Esophagus mucosa (tissue), 1 donor: ENCODE measurements at places on chromosomes 4 and X. TPM values are rescaled to one million over a fixed set of nuclear protein-coding genes. Genes with fewer than 3 reads are reported as not detected.

NEIL3 gene
- 3.8 TPM for total RNA-seq

FRMD7 gene
- not detected for total RNA-seq

SPP1 gene
- total RNA-seq: 1.4 TPM

SLC7A11 gene
- 16.3 TPM for total RNA-seq

PRR32 gene
- not detected for total RNA-seq

EVC2 gene
- total RNA-seq: 1.8 TPM

GSPT2 gene
- total RNA-seq: 1.6 TPM

HS6ST2 gene
- 8.5 TPM for total RNA-seq

CLCN5 gene
- total RNA-seq: 5.8 TPM

F8A2 gene
- not detected for total RNA-seq

OTC gene
- total RNA-seq: not detected

RGN gene
- 0.20 TPM for total RNA-seq

DRD5 gene
- not detected for total RNA-seq

PPP1R2C gene
- not detected for total RNA-seq

CYSLTR1 gene
- 0.52 TPM for total RNA-seq

HPGDS gene
- not detected for total RNA-seq

S100G gene
- total RNA-seq: not detected

CRMP1 gene
- total RNA-seq: 1.8 TPM

RPA4 gene
- 0.64 TPM for total RNA-seq

STATH gene
- not detected for total RNA-seq

ARFIP1 gene
- total RNA-seq: 29.8 TPM

FRMPD4 gene
- total RNA-seq: not detected

MAGEA10 gene
- not detected for total RNA-seq

TEX13D gene
- total RNA-seq: not detected

SYTL4 gene
- total RNA-seq: 2.9 TPM

NAP1L2 gene
- total RNA-seq: 0.92 TPM

KCND1 gene
- total RNA-seq: 0.28 TPM

BEX1 gene
- total RNA-seq: not detected

GPC4 gene
- total RNA-seq: 2.7 TPM

CFAP299 gene
- not detected for total RNA-seq

BST1 gene
- 0.80 TPM for total RNA-seq

TAF7L gene
- total RNA-seq: 0.12 TPM

CENPVL1 gene
- not detected for total RNA-seq
